ENCODE measurements at places on chromosomes 6 and 20.

DNA sequence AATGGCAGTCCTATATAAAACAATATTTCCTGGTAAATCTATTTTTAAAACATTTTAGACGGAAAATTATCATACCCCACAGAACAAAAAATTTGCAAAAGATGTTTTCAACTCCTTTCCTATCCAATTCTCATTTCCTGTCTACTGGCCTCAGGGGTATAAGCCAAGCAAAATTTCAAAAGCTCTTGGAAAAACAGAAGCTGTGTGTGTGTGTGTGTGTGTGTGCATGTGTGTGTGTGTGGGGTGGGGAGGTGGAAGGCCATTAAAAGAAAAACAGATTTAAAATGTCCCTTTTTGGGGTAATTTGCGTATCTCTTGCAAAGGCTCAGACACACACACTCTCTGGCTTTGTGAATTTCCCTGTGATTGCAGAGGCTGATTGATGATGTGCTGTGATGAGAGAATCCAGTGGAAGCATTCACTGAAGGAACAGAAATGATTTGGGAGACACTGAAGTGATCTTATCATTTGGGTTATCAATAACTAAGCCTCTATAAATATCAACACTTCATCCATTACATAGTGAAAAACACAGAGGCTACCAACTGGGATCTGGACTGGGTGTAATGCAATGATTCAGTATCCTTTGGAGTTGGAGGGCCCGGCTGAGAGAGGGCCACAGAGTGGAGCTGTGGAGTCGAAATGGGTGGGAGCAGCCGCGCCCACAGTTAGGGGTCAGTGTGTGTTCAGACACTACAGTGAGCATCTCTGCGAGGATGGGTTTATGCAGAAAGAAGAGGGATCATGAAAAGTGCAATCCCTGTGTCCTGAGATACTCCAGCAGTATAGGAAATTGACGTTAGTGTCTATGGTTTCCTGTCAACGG lies 106.8 kb upstream of the PREP start:
- H3K36me3 ChIP-seq = no peaks in the 10 kb centered on the region
- no peak for DNase-seq
- H3K4me3 ChIP-seq = no peak overlapping the region
- H3K27ac ChIP-seq = no peak overlapping the region
- peaks cover 3% of the 10 kb centered on the region for H3K4me1 ChIP-seq

GRCh38 chr20:23399568-23400241 lies 21.6 kb downstream of the NAPB start:
- H3K4me1 ChIP-seq = peaks cover 14% of the 10 kb centered on the region
- peaks cover 62% of the 10 kb centered on the region for H3K36me3 ChIP-seq
- no peak overlapping the region for H3K27ac ChIP-seq
- H3K27me3 ChIP-seq = no peaks in the 10 kb centered on the region
- no peak overlapping the region for H3K4me3 ChIP-seq
- DNase-seq = no peak

- H3K27me3 ChIP-seq = peaks cover 9% of the 10 kb centered on the region
- no peak overlapping the region for H3K27ac ChIP-seq
- H3K4me3 ChIP-seq = no peak overlapping the region
These were observed 163.4 kb upstream of the SPACA1 start for GRCh38 chr6:87884203-87884602.

DNA sequence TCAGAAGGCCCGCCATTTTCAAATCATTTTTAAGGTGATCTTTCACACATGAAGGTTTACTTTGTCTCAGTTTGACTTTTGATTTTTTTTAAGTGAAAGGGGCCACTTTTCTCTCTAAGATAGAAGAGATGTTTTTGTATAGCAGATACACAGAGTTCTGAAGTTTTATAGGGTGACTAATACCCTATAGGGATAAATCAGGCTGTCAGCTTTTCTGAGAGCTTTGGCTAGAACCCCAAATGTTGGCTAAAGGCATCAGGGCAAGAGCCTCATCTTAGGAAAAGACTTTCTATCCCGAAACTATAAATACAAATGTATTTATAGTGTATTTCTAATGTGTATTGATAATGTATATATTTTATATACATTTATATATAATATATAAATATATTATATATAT lies 181.4 kb downstream of the TBX18 start:
- no peak overlapping the region for H3K4me3 ChIP-seq
- no peaks in the 10 kb centered on the region for H3K4me1 ChIP-seq
- no peaks in the 10 kb centered on the region for H3K27me3 ChIP-seq
- no peak for DNase-seq

DNA sequence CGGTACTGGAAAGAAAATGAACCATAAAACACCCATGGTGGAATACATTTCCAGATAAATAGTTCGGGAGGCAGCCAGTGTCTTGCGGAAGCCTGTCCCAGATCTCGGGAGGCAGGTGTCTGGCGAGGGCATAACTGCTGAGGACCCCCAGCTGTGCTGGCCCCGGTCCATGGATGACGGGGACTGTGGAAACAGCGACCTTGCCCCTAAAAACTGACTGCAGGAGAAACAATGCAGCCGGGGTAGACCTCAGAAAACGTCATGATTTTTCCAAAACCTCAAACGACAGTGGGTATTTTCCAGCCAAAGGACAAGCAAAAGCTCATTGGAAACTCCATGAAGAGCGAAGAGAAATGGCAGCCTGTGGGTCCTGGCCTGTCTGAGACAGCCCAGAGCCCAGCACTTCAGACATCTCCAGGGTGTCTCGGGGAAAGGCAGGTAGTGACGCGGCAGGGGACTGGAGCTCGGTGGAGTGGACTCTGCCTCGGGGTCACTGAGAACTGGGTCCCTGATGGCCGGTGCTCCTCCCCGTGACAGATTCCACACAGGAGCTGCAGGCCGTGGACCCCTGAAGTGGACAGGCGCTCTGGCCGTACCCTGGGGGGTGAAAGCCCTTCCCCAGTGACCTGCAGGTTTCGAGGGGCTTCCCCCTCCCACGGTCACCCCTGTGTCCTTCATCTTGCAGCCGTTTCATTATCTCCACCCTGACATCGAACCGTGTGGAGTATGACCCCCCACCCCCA lies 188.6 kb downstream of the SYNDIG1 start:
- no peak overlapping the region for H3K4me3 ChIP-seq
- no peak for DNase-seq
- no peaks in the 10 kb centered on the region for H3K27me3 ChIP-seq
- H3K27ac ChIP-seq = no peak overlapping the region
- H3K4me1 ChIP-seq = no peaks in the 10 kb centered on the region
- H3K36me3 ChIP-seq = no peaks in the 10 kb centered on the region

DNA sequence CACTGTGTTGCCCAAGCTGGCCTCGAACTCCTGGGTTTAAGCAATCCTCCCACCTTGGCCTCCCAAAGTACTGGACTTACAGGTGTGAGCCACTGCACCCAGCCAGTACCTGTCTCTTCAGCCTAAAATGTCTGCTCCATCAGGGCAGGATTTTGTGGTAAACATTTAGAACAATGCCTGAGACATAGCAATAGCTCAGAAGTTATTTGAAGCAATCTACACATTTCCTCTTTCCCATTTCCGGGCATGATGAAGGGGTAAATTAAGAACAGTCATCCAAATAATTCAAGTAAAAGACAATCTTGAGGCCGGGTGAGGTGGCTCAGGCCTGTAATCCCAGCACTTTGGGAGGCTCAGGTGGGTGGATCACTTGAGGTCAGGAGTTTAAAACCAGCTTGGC lies 69.0 kb upstream of the ZNF217 start:
- DNase-seq = no peak
- no peak overlapping the region for H3K27ac ChIP-seq

DNA sequence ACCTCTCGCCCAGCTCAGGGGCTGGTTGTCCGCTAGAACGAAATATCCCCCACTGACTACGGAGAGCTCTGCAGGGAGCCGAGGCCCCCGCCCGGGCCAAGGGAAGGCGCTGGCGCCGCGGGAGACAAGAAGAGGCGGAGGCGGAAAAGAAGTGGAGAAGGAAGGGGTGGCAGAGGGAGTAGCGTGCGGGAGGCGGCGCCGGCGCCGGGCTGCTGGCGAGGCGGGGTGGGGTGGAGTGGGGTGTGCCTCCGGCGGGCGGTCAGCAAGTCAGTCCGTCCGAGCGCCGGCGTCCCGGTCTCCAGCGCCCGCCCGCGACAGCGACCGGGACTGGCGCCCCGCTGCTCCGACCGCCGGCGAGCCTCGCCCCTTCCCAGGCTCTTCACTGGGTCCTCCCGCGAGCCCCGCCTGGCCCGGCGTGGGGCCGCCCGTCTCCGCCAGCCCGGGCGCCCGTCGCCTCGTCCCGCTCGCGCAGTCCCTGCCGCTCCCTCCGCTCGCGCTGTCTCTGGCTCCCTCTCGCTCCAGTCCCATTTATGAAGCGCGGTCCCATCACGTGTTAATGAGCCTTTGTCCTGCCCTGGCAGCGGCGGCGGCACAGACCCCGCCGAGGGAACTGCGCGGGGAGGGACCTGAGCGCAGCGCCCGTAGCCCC lies at the start of gene CNR1:
CNR1 (minus strand) TSS at position 504 of the 649 bp plus-strand sequence. CDS start 21,073 bp downstream, outside the sequence.
- H3K27ac ChIP-seq = peak within 1 kb of the TSS; percentile 46
- peak within 1 kb of the TSS; percentile 53 for H3K4me3 ChIP-seq
- no peaks in the 10 kb centered on the region for H3K36me3 ChIP-seq
- H3K4me1 ChIP-seq = peaks cover 10% of the 10 kb centered on the region

DNA sequence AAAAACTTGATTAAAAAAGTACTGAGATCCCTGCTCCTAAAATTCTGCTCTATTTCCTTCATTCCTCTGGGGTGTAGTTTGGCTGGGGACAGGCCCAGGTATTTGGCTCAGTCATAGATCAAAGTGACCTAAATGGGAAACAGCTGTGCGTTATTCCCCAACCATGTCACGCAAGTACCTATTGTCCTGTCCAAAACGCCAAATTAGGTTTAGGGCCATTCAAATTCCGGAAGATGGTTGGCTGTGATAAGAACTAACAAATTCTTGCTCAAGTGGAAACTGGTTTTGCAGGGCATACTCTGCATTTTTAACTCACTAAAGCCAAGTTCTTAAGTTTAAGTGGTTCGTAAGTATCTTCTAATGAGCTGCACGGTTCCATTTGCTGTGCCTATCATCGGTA lies 147.6 kb upstream of the TMEM170B start:
- H3K36me3 ChIP-seq = no peaks in the 10 kb centered on the region
- DNase-seq = no peak
- no peaks in the 10 kb centered on the region for H3K27me3 ChIP-seq
- peaks cover 6% of the 10 kb centered on the region for H3K4me1 ChIP-seq

DNA sequence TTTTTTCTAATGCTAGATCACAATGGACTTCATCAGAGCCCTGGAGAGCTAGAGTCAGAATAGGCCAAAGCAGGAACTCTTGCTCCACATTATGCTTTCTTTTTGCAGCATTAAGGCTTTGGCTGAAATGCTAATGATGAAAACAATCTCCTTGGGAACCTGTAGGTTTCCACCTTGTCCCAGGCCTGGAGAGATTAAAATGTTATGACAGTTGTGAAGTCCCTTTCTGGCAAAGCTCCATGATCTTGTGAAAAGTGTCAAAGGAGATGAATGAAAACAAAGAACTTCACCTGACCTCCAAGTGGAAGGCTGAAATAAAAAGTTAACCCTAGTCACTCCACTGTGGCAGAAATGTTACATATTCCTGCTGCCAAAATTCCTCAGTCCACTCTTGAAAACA lies 64.0 kb upstream of the LRRC1 start:
- H3K4me1 ChIP-seq = peaks cover 8% of the 10 kb centered on the region
- DNase-seq = no peak
- no peaks in the 10 kb centered on the region for H3K27me3 ChIP-seq
- H3K4me3 ChIP-seq = no peak overlapping the region
- no peaks in the 10 kb centered on the region for H3K36me3 ChIP-seq
- H3K27ac ChIP-seq = no peak overlapping the region

GRCh38 chr6:21478883-21479539 lies 114.5 kb upstream of the SOX4 start:
- H3K36me3 ChIP-seq = no peaks in the 10 kb centered on the region
- H3K27me3 ChIP-seq = no peaks in the 10 kb centered on the region
- DNase-seq = no peak

DNA sequence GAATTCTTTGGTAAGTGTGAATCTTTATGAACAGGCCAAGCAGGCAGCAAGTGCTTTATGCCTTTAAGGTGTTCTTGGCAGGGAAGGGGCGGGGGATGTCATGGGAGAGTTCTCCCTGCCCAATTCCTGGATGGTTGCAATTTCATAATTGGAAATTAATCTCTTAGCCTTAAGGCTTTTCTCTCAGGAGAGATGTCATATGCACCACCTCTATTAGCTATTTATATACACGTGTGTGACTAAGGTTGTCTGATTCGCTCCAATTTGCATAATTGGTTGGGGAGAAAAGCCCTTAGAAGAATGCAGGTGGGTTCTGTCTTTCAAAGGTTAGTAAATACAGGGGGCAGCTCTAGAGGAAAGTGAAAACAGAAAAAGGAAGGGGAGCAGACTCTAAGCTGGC lies 5.2 kb upstream of the ENPP5 start:
- H3K4me3 ChIP-seq = no peak overlapping the region
- H3K36me3 ChIP-seq = no peaks in the 10 kb centered on the region
- no peaks in the 10 kb centered on the region for H3K27me3 ChIP-seq
- DNase-seq = no peak

- no peaks in the 10 kb centered on the region for H3K36me3 ChIP-seq
- no peak overlapping the region for H3K4me3 ChIP-seq
- H3K27ac ChIP-seq = no peak overlapping the region
- no peaks in the 10 kb centered on the region for H3K27me3 ChIP-seq
These were observed 10.1 kb upstream of the SIRPD start for GRCh38 chr20:1567392-1568162.

DNA sequence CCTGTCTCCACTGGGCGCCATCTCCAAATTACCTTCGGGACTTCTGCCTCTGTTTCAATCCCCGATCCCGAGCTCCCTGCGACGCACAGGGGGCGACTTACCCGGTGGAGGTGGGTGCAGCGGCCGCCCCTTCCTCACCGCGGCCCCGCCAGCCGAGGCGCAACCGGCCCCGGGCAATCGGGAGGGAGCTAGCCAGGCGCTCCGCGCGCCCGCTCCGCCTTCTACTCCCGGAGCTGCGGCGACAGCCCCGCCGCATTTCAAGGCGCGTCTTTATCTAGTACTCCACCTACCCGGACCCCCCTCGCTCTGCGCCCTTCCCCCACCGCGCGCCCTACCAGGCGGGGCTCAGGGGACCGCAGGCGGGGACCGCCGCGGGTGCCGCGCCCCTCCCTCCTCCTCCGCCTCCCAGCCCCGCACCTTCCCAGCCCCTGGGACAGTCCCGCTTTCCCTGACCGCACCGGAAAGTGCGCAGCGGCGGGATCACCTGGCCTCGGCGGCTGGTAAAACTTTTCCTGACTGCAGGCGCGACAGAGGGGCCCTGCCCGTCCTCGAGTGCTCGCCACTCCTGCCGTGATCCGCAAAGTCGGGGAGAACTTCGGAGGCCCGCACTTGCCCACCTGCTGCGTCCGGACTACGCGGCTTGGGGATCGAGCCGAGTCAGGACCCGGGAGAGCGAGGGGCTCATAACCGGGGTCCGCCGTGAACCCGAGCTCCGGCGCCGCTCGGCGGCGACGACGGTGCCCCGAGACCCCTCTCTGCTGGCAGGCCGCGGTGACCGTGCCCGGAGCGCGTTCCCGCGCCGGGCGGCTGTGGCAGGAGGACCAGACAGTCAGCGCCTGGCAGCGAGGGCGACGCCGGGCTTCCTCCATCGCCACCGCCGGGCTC lies 8.0 kb upstream of the NKX2-2 start:
- H3K27me3 ChIP-seq = peaks cover 29% of the 10 kb centered on the region
- H3K27ac ChIP-seq = no peak overlapping the region
- no peak for DNase-seq
- peaks cover 35% of the 10 kb centered on the region for H3K4me1 ChIP-seq
- peak overlapping the region; percentile 19 for H3K4me3 ChIP-seq
- no peaks in the 10 kb centered on the region for H3K36me3 ChIP-seq

Measured in esophagus squamous epithelium (tissue), 5 donors.